ENCODE measurements at places on chromosomes 2 and 18. TPM values are rescaled to one million over a fixed set of nuclear protein-coding genes. Genes with fewer than 3 reads are reported as not detected.

DNA sequence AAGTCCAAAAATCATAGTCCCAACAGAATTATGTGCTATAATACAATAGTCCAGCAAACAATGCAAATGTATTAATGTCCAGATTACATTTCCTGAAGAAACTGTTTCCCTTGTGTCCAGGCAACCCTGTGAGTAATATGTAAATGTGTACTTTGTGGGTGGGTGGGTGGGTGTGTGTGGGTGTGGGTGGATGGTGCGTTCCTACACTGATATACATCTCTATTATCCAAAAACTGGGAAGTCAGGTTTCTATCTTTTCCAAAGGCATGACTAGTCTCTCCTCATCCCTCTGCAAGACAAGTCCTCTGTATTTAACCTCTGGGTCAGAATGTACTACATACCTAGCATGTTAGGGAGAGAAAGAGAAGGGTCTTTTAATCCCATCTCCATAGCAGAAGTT, 71.6 kb downstream of the LNPK start:
- no peak overlapping the region for H3K27ac ChIP-seq
- DNase-seq: no peak
- peaks cover 2% of the 10 kb centered on the region for H3K36me3 ChIP-seq
- no peaks in the 10 kb centered on the region for H3K4me1 ChIP-seq
- no peak overlapping the region for H3K4me3 ChIP-seq
- H3K27me3 ChIP-seq: no peaks in the 10 kb centered on the region

DNA sequence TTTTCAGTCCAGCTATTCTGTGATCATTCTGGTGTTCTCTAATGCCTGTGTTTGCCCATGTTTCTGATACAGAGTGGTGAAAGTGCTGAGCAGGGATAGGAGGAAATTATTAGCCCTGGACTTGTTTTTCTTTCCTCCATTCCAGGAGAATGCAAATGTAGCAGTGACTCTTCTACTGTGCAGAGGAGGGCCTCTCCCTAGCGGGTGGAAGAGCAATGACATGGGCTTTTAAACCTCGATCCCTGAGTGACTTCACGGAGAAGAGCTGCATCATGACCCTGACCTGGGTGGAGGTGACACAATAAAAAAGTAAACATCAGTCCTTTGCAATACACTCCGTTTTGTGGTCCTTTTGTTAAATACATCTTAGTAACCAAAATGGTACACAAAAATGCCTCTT, 68.0 kb upstream of the NETO1 start:
- H3K27me3 ChIP-seq: no peaks in the 10 kb centered on the region
- no peaks in the 10 kb centered on the region for H3K4me1 ChIP-seq
- no peak overlapping the region for H3K27ac ChIP-seq
- H3K4me3 ChIP-seq: no peak overlapping the region
- H3K36me3 ChIP-seq: no peaks in the 10 kb centered on the region

SERPINB10 gene
- not detected for total RNA-seq

CXCR1 gene
- 0.09 TPM for total RNA-seq

ABCG5 gene
- not detected for total RNA-seq

HAT1 gene
- 35.8 TPM for total RNA-seq

ATP8B1 gene
- total RNA-seq: 40.8 TPM

GTF2A1L gene
- 0.76 TPM for total RNA-seq

Data from kidney (tissue), 22 donors.